ENCODE measurements at places on chromosomes 11 and 22.

DNA sequence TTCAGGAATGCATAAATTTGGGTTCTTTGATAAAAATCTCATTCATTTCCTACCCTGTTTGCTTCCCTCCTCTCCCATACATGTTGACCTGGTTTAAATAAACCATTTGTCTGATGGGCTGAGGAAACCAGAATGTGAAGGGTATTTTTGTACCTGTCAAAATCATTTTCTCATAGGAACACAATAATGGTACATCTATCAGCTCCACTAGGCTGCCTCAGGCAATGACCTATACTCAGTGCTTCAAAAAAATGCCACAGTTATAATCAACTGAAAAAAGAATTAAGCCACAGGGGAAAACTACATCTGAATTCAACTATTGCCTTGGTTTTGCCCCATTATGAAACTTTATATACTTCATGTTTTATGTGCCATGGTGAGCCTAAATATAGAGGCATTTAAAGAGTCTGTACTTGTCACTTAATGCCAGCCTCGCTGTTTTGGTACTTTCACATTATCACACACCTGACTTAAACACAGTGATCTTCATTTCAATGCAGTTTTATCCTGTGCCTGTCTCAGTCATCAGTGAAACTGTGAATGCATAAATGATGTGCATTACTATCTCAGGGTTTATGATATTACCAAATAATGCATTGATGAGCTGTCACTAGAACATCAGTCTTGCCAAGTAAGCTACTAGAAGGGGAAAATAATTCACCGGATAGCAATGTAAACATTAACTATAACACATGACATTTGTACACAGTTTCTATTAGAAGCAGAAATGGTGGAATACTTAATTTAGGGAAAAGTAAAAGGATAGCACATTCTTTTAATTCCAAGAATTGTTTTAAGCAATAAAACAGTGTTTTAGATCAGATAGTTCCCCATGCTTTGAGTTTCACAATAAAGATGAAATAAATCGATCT lies 92.7 kb downstream of the MSANTD4 start:
- DNase-seq, result no peak

GRCh38 chr11:44011797-44012196 lies 36.0 kb upstream of the ACCSL start:
- no peak for DNase-seq

GRCh38 chr11:31419669-31420068 lies 50.0 kb downstream of the DNAJC24 start:
- no peak for DNase-seq

GRCh38 chr11:11732116-11732515 lies 109.7 kb upstream of the USP47 start:
- DNase-seq, result no peak

- no peak for DNase-seq
These were observed 6.7 kb downstream of the CENPM start for GRCh38 chr22:41939981-41940831.

DNA sequence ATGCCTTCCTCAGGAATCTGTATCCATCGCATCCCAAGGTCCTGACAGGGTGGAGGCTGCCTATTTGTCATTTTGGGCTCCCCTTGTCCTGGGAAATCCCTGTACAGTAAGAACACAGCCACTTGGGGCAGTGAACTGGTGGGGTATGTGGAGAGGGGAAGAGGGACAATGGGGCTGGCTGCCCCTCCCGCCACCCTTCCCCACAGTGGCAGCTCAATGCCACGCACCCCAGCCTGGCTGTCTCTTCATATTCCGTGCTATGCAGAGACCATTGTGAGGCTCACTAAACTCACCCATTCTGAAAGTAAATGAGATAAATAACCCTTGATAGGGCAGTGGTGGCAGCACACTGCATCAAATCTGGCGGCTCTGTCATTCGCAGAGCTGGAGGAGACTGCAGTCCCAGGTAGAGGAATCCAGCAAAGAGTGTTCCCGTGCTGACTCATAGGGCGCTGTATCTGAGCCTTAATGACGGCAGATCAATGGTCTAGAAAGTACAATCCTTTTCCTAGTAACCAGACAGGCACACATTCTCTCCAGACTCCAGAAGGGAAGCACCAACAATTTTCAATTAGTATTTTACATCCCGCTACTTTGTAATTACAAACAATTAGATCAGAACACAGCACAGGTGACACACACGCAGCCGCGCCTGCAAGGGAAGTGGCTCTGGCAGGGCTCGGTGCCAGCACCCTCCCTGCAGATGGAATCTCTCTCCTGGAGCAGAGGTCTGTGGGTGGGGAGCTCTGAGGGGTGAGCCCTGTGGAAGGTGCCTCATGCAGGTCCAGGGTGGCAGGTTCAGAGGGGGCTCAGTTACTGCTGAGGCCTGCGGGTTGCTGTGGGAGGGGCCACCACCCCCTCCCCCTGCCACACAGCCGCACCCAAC lies 167.9 kb upstream of the B3GAT1 start:
- no peak for DNase-seq

DNA sequence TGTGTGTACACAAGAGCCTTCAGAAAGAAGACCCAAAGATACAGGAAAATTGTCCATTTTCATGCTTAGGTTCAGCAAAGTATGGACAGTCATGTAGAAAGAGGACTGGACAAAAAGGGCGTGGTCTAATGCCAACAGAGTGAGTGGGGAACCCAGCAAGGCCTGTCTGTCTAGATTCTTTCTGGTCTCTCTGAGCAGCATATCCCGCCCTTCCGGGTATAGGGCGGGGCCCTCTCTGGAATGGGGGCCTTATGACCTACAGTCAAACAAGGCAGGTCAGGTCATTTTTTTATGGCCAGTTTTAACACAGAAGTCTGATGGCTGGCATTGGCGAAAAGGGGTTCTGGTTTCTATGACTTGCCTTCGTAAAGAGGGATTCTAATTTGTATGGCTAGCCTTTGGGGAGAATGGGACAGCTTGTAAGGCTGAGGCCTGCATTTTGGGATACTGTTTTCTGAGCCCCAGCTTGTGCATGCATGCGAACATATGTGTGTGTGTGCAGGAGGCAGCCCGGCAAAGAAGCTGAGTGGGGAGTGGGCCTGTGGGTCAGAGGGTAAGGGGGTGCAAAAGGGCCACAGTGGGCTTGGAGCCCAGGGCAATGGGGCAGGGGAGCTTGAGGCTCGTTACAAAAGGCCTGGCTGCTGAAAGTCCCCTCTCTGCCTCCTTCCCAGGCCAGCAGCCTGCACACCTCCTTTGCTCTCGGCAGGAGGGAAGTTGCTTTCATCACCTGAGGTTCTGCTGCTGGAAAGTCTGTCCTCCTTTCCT lies 130.5 kb upstream of the B3GAT1 start:
- no peak for DNase-seq

- DNase-seq, result no peak
These were observed 17.8 kb downstream of the TSPAN4 start for GRCh38 chr11:860234-861104.
